ENCODE measurements at places on chromosomes 2 and 18.

- no peak for DNase-seq
These were observed 339.4 kb downstream of the DCC start for GRCh38 chr18:52679354-52679753.

DNA sequence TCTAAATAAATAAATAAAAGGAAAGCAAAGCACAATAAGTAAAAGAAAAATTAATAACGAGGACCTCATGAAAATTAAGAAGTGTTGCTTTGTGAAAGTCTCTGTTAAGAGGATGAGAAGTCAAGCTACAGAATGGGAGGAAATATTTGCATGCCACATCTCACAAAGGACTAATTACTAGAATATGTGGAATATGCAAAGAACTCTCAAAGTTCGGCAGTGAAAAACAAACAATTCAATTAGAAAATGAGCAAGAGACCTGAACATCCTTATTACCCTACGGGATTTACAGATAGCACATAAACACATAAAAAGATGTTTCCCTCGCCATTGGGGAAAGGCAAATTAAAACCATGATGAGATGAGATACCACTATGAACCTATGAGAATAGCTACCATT is 23.3 kb downstream of the CYP26B1 start:
- DNase-seq: no peak

DNA sequence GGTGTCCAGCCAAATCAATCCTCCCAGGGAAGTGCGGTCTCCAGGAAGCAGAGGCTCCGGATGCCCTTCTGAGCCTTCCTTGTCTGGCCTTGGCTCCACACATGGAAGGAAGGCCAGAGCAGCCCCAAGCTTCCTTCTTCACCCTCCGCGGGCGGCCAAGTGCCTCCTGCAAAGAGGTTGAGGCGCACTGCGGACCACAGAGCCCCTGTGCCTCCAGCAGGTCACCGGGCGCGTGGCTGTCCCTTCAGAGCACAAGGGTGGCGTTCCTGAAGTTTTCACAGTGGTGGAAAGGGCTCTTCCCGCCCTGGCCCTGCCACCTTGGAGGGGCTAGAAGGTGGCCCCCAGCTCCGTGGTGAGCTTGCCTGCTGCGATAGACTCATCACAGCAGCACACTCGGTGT is 175.9 kb upstream of the RAB12 start:
- no peak for DNase-seq

- DNase-seq: no peak
These were observed 443.9 kb upstream of the MYT1L start for GRCh38 chr2:2775018-2775417.

DNA sequence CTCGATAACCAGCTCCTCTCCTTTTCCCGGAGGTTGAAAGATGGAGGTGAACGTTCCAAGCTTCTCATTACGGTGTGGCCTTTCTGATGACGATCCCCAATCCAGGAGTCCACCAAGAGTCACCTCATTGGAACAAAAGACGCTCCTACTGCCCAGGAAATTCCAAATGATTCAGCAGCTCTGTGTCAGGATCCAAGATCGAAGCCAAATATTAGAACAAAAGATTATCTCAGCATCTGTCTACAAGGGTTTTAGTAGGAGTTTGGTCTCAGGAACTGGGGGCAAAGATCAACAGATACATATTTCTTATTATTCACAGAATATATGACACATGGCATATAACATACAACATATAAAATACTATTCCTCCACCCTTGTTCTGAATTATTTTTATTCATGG is 161.1 kb upstream of the RAB12 start:
- DNase-seq: peak; percentile 88

DNA sequence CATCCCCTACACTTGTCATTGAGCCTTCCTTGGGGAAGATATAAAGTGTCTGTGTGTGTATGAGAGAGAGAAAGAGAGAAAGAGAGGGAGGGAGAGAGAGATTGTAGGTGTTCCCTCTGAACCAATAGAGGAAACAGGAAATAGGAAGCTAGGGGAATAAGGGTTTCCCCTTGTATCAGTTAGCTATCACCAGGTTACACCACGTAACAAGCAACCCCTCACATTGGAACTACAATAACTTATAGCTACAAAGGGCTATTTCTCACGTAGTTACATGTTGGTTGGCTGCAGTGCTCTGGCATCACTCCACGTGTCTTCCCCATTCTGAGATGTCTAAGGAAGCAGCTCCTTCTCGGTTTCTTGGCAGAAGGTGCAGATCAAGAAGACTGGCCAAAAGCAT is 41.0 kb upstream of the ARL4C start:
- DNase-seq: no peak

- no peak for DNase-seq
These were observed 97.0 kb upstream of the MC4R start for GRCh38 chr18:60469387-60470100.

Data from PC-3 (cell line).